ENCODE measurements at places on chromosomes 11 and 22.

- peak; percentile 81 for DNase-seq
Observed at GRCh38 chr11:2898366-2899079, 12.9 kb upstream of the CDKN1C start.

- DNase-seq = no peak
Observed at GRCh38 chr11:118238929-118239328, 13.2 kb downstream of the MPZL3 start.

- DNase-seq = no peak
Observed at GRCh38 chr22:46336119-46337078, 885 bp downstream of the TRMU start.

DNA sequence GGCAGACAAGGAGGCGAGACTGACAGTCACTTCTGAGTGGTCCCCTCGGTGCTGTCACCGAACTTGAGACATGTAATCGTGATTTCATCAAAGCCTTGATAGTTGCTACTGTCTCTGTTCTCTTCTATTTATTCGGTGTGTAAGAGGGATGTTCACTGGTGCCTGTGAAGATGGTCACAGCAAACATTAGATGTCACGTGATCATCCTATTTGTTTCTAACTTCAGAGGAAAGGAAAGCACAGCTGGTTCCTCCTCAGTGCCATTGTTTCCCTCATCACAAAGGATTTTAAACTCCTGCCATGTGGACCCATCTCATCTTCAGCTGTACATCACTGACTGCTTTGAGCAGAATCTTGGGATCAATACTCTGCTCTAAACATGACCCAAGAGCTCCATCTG lies 73.1 kb upstream of the CLMP start:
- no peak for DNase-seq

DNA sequence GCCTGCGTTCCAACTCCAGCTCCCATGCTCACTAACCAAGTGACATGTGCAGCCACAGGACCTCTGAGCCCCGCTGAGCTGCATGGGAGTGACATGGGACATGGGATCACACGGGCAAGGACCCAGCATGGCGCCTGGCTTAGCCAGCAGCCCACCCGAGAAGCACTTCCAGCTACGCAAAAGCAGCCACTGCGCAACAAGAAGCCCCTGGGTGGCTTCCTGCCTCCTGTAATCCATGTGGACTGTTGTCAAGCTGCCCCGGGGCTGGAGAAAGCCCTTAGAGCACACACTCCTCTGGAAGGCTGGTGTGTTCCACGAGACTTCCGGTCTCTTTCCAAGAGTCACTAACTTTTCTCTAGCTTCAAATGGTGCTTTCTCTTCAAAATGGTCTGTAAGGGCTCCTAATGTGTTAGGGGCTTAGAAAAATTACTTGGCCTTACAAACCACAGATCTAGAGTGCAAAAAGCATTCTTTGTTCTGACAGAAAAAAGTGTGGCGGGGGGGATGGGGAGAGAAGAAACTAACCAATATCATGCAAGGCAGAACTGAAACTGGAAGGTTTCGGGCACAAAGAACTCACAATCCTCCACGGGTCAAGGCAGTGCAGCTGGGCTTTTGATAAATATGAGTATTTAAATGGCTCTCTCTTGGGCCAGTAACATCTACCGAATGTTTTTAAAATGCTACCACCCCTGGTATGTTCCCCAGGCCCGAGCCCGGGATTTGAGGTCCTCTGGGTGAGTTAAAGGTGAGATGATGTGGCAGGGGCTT lies 5.5 kb downstream of the C11orf24 start:
- no peak for DNase-seq

- no peak for DNase-seq
Observed at GRCh38 chr11:5507933-5508305, 1.8 kb downstream of the UBQLN3 start.

GRCh38 chr11:114447444-114447843 lies 8.2 kb downstream of the REXO2 start:
- no peak for DNase-seq

DNA sequence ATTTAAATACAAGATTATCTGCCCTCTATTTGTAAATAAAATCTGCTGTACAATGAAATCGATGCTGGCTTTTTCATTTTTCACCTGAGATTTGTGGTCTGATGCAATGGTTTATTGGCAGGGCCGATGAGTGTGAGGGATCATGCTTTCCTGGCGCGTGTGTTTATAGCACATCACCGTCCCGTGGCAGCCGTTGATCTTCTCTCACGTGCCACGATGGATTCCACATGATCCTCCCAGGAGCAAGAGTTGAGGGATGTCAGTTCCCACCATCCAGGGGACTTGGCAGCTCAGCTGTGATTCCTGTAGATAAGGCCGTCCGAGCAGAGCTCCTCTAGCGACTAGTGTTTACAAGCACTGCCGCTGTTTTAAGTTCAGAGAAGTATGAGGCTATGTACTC lies 213.7 kb downstream of the TBC1D22A start:
- no peak for DNase-seq

DNA sequence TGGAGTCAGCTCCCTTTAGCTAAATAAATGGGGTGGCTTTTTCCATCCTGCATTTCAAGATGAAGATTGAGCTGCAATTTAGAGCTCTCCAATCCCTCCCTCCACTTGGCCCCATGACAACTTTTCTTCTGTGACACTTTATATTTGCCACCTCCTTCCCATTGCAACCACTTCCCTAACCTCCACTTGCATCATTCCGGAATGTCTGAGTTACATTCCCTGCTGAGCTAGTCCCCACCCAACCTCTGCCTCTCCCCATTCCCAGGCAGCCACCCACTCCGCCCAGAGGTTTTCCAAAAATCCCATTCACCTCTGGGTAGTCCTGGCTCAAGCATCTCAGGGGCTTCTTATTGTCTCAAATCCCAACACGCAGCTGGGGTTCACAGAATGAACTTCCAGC lies 24.7 kb downstream of the PC start:
- no peak for DNase-seq

GRCh38 chr11:85749884-85750283 lies 61.1 kb downstream of the SYTL2 start:
- DNase-seq = no peak

DNA sequence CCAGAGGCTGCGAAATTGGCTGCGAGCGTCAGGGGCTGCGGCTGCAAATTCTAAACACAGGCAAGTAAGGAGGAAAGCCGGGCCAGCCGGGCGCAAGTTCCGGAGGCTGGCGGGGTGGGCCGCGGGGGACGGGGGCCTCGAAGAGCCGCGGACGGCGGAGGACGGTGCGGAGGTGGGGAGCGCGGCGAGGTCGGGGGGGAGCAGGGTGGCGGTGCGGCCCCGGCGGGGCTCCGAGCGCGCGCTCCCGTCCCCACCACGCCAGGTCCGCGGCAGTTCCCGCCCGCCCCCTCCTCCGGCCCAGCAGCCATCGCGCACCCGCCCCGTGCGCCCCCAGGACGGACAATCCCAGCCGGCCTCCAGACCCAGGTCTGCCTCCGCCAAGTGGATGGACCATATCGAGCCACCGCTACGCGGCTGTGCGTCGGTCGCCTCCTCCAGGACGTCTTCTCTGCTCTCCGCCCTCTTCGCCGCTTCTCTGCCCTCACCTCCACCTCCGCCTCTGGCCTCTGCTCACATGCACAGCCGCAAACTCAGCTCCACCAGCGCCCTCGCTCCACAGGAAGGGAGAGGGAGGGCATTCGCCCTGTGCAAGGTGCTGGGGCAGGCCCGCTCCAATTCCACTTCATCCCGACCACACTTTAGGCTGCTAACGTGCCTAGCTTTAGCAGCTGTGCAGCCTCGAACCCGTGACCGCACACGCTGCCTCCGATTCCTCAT lies 7.2 kb downstream of the ELFN2 start:
- DNase-seq = no peak

- DNase-seq = no peak
Observed at GRCh38 chr11:76275446-76275845, 69.1 kb upstream of the WNT11 start.

- no peak for DNase-seq
Observed at GRCh38 chr11:86663291-86663690, 9.1 kb downstream of the ME3 start.

DNA sequence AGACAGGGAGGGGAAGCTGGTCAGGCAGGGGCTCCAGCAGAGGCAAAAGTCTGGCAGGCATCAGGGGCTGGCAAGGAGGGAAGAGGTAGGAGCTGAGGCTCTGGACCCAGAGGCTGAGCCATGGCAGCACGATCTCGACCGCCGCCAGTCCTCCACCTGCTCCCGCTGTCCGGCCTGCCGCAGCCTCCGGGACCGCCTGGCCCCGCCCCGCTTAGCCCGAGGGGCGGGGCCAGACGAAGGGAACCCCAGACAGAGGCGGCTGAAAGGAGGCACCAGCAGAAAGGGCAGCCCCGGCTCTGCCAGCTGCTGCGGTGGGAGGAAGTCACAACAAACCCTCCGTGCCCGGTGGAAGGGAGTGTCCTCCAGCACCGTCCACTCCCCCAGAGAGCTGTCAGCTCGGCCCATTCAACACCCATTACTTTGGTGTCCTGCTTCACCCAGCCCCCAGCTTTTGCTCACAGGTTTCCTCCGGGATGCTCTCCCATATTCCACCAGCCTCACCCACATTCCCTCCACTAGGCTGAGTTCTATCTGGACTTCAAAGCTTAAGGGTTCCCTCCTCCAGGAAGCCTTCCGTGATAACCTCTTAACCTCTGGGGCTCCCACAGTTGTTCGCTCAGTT lies at the start of gene MFNG:
MFNG (minus strand) TSS at position 161 of the 622 bp plus-strand sequence. CDS start 207 bp downstream, outside the sequence.
- DNase-seq = no peak

DNA sequence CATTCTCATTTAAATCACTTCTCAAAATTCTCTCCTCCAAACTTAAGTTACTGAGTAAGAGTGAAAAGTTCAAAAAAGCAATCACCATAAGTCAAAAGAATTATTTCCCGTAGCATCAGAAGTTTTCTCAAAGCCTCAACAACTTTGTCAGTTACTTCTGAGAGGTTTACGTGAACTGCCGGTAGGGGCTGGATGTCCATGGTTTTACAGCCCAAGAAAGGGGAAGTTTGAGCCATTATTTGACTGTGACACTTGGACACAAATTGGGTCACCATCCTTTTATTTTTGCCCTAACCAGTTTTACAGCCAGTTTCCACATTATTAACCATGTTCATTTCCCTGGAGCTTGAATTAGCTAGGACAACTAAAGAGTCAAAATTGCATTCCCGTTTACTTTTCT lies 7.5 kb downstream of the POU2AF3 start:
- no peak for DNase-seq

- DNase-seq = no peak
Observed at GRCh38 chr11:77284476-77285468, 16.7 kb downstream of the GDPD4 start.

DNA sequence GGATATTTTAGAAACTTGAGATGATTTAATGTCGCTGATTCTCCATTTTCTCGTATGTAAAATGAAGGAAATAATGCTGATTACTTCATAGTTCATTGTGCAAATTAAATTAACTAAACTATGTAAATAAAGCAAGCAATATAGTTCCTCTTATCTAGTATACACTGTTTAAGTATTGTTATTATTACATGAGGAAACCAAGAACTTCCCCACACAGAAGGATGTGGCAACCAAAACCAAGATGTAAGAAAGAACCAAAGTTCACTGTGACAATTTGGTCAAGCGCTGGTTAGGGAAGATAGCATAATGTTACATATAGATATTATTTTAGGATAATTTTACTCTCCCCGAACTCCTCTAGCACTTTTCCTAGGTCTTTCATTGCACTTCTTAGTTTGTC lies 103.2 kb downstream of the XKR3 start:
- no peak for DNase-seq

- DNase-seq = peak; percentile 80
Observed at GRCh38 chr11:27698872-27699241, 1.4 kb downstream of the BDNF start.
